Heart left ventricle (tissue), 16 donors: ENCODE measurements at places on chromosomes 12 and 14. TPM values are rescaled to one million over a fixed set of nuclear protein-coding genes. Genes with fewer than 3 reads are reported as not detected.

DNA sequence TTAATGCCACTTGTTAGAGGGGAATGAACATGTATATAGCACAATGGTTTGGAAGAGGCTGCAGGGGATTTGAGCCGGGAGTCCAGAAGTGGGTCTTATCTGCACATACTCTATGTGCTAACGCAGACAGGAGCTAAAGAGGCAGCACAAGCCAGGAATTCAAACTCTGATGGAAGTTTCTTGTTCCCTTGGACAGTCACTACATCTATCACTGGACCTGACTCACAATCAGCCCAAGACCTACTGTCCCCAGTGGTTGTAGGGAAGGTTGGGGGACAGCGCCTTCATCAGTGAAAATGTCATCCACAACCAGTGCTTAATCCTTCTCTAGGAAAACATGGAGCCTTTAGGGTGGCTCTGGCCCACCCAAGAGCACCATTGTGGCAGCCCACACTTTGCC, 107.8 kb downstream of the GCH1 start:
- DNase-seq, result no peak

GRCh38 chr14:68722186-68722585, 70.7 kb downstream of the ZFP36L1 start:
- DNase-seq, result no peak

GRCh38 chr12:109752117-109753053, 38.8 kb downstream of the FAM222A start:
- no peak for DNase-seq

GRCh38 chr12:61538951-61539350, 721.3 kb upstream of the USP15 start:
- DNase-seq, result no peak

GRCh38 chr12:110699591-110700445, 10.9 kb upstream of the HVCN1 start:
- no peak for DNase-seq

GRCh38 chr12:41950455-41950854, 194.2 kb downstream of the GXYLT1 start:
- DNase-seq, result no peak

Gene GLT8D2
- 7.2 TPM for total RNA-seq

Gene BAZ1A
- total RNA-seq, result 3.8 TPM

DNA sequence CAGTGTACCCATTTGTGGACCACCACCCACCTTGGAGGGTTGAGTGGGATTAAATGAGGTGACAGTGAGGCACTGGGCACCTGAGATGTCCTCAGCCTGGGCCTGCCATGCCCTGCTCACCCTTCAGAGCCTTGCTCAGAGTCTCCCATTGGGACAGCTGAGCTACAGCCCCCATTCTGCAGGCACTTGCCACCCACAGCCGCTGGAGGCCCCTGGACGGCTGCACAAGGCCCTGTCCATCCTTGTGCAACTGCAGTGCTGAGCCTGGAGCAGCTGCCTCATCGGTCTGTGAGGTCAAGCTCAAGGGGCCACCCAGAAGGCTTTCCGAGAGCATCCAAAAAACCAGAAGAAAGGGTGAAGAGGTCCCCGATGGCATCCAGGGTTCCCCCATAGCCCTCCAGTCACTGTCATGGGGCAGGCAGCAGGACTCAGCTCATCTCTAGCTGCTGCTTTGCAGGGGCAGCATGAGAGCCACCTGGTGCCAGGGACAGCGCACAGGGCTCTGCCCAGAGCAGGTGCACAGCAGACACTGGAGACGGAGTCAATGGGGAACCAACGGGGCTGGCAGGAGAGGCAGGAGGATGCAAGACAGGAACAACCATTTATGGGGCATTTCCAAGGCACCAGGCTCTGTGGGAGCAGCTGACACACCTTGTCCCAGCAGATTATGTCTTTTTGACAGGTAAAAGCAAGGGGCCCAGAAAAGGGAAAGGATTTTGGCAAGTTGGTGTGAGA, 84.6 kb downstream of the ARL6IP4 start:
- DNase-seq, result no peak

GRCh38 chr12:85568395-85569103, 267.7 kb downstream of the RASSF9 start:
- no peak for DNase-seq
